H1 (cell line): ENCODE measurements at places on chromosomes 6 and 20.

- DNase-seq = no peak
Measured at GRCh38 chr20:43699941-43700565, 26.7 kb downstream of the GTSF1L start.

- DNase-seq = no peak
Measured at GRCh38 chr20:13141546-13141945, 79.5 kb upstream of the ISM1 start.

DNA sequence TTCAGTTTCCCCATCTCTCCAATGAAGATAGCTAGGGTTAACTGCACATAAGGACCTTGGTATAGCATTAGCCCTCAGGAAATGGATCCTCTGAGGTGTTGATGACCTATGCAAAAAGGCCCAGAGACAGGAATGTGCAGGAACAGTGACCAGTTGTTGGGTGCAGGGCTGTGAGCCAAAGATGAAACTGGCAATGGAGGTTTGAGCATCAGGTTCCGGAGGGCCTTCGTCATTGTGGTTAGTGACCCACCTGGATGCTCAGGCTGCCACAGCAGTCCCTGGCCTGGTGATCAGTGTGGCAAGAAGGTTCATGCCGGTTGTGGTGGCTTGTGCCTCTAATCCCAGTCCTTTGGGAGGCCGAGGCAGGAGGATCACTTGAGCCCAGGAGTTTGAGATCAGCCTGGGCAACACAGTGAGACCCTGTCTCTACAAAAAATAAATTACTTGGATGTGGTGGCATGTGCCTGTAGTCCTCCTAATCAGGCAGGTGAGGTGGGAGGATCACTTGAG lies 43.7 kb downstream of the TM9SF4 start:
- DNase-seq = no peak

GRCh38 chr6:97427648-97428047 lies 144.6 kb upstream of the MMS22L start:
- DNase-seq = no peak

GRCh38 chr6:52497652-52498408 lies 77.7 kb downstream of the EFHC1 start:
- DNase-seq = no peak

- DNase-seq = no peak
Measured at GRCh38 chr6:12266571-12266970, 23.6 kb upstream of the EDN1 start.

DNA sequence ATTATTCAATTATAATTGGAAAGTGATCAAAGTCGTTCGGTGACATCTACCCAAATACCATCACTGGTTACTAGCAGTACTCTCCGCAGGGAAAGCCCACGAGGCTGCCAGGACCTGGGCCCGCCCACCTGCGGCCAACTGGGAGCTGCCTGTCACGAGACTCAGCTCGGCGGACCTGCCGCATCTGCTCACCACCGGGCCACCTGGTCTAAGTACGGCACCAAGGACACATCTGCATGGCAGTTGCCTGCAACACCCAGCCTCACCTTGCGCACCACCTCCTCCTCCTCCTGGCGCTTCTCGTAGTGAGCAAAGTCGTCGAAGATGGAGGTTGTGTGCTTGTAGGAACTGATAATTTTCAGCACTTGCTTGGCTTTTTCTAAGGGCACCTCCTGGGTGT lies 13.9 kb downstream of the YTHDF1 start:
- no peak for DNase-seq

- no peak for DNase-seq
Measured at GRCh38 chr6:146422789-146423375, 120.8 kb upstream of the RAB32 start.

DNA sequence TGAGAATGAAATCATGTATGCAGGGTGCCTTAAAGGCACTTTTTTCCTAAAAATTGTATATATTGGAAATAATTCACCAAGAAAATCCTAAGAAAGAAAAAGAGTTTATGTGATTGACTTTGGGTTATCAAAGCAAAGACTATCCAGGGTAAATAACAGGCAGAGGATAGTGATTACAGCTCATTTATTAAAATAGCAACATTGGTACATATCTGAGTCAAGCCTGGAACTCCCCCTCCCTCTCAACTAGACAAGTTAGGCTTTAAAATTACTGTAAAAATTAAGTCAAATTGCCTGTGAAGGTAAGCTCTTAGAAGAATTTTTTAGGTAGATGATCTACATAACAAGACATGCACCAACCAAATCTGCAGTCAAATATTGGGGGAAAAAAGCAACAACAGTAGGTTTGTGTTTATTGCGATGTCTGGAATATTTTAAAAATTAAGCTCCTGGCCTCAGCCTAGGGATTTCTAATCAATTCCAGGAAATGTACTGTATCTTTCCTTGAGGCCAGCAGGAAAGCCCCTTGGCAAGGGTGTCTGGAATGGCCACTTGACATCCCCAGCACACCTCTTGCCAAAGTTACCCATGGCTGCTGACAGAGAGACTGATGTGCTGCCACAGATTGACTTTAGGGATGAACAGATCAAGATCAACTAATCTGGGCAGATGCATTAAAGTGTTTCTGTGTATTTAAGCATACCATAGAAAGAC lies 31.2 kb upstream of the HBS1L start:
- no peak for DNase-seq

DNA sequence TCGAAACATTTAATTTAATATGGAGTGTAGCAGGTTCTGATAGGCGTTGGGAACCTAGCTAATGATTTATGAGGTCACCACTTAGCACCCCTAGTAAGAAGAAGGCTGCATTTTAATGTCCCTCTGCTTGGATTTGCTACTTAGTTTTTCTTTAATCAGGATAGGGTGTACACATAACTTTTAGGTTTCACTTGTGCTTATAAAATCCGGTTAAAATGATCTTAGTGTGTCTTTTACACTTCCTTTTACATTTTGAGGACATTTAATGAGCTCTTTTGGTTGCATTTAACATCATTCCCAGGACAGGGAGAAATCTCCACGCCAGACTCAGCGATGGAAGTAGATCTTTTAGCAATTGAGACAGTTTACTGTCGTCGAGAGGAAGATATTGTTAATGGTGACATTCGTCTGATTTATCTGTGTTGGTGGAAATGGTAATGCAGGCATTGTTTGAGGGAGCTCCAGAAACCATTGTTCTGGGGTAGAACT lies 5.6 kb downstream of the TFAP2A start:
- DNase-seq = no peak

DNA sequence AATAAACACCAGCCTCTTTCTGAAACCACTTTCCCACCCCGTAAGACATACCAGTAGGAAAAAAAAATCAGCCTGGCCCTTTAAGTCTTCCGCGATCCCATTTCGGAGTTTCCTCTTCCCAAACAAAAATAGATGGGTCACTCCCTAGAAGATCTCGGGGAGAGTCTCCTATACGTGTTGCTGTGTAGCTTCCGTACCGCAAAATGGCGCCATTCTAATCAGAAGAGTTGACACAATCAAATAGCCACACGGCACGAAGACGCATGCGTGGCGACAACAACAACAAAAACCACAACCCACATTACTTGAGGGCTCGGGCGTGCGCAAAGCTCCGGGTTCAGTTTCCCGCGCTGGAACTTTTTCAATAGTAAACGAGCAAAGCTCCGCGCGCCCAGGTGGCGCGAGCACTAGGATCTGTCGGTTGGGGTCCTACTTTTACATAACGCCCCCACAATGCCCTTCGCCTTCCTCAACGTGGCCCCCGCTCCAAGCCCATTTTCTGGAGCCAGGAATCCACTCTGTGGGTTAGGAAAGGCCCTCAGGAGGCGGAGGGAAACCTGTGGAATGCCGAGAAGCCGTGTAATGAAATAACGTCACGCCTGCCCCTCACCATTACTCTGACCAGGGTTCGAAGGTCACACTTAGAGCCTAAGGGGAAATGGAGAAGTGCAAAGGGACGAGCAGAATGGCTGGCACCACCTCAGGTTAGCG lies at the start of gene GPANK1:
TSS of gene GPANK1 (minus strand) at position 208 of the 711 bp plus-strand sequence. CDS start 519 bp downstream, outside the sequence.
- peak; percentile 77 for DNase-seq

- DNase-seq = no peak
Measured at GRCh38 chr6:125507987-125508655, 206.4 kb upstream of the HDDC2 start.

DNA sequence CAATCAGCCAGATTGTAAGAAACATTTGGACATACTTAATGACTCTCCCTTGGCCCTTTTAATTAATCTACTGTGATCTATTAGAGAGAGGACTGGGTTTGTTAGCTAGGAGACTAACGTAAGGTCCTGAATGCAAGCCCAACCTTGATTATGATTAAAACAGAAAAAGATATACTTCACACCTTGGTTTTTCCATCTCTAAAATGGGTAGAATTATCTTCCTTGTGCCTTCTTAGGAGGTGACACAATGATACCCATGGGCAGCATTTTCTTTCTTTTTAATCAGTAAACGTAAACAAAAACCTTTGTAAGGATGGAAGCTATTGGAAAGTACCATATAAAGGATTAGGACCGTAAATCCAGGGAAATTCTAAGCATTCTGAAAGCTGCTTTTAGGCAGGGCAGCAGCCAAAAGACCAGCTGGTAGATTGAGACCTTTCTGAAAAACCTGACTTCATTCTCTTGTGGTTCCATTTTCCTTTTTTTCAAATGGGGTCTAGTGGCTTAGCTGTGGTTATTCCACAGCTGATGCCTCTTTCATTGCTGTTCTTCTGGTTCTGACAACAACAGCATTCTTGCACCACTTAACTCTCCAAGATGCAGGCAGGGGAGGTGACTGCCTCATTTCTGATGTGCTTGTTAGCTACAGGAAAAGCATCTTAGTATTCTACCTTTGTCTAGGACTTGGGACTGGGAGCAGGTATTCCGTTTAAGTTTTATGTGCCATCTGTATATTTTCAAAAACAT lies 27.4 kb downstream of the RREB1 start:
- DNase-seq = no peak

- no peak for DNase-seq
Measured at GRCh38 chr6:129921169-129921817, 60.2 kb upstream of the TMEM244 start.

- no peak for DNase-seq
Measured at GRCh38 chr6:41258196-41258493, 28.3 kb downstream of the TREM1 start.

- no peak for DNase-seq
Measured at GRCh38 chr6:69813508-69813907, 16.7 kb upstream of the LMBRD1 start.

DNA sequence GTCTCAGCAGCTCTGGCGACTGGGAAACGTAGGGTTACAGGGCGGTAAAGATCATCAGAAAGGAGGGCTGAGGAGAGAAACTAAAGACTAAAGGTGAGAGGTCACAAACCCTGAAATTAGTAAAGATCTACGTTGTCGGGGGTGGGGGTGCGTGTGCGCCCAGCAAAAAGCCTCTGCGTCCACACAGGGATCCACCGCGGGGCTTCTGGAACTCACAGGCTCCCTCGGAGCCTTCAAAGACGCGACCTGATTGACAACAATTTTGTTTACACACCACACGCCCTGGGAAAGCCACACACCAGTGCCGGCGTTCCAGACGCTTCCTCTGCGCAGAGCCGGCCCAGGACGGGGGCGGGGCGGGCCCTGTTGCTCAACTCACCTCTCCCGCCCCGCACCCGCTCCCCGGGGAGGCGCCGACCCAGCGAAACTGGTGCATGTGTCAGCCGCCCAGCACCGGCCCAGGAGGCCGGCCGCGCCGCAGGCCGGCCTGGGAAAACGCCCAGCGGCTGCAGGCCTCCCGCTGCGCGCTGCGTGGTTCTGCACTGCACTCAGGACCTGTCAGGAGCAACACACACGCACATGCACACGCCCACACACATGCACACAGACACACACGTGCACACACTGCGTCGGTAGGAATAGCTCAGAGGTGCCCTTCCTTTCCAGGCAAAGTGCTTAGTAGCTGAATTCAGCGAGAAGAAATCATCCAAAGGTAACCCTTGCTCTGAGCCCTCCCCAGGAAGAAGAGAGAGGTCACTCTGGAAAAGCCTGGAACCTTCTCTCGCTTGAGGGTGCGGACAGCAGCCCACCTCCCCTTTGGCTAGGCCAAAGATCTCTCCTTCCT lies 57.2 kb upstream of the ARID1B start:
- DNase-seq = no peak

DNA sequence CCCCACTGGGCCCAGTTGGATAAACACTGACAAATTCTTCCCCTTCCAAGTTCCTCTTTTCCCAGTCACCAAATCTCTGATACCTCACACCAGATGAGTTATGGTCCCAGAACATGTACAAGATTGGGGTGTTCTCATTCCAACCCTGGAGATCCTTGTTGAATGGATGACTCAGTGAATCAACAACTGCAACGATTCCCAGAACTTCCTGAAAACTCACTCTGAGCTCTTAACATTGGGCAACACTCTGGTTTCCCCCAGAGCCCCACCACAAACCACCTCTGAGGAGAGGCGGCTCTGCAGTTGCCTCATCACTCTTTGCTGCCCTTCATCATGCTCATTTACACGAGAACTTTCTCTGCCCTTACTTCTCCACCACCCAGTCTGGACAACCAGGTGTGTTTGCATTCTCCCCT lies 115.2 kb downstream of the MRPL14 start:
- no peak for DNase-seq

- no peak for DNase-seq
Measured at GRCh38 chr6:108417027-108417426, 122.2 kb downstream of the AFG1L start.

- no peak for DNase-seq
Measured at GRCh38 chr6:67237277-67237676, 1397.8 kb upstream of the ADGRB3 start.

- no peak for DNase-seq
Measured at GRCh38 chr6:36851626-36852025, 12.4 kb upstream of the CPNE5 start.

DNA sequence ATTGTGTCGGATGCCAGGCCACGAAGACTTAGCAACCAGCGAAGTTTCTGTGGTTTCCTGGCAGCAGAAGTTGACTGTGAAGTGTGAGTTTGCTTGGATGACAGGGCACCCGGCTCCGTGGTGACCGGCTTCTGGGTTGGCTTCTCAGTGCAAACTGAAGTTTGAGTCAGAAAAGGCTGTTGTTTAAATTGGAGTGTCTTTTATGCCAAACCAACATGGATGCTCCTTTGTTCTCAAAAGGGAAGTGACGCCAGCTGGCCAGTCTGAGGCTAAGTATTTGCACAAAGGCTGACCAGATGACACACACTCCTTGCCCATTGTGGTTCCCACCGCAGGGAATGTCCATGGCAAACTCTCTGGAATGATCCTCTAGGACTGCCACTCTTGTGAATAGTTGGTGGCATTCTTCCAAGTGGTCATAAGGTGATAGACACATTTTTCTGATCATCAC lies 164.8 kb upstream of the QKI start:
- no peak for DNase-seq

GRCh38 chr6:26382121-26382520 lies 787 bp upstream of the BTN2A2 start:
- no peak for DNase-seq

DNA sequence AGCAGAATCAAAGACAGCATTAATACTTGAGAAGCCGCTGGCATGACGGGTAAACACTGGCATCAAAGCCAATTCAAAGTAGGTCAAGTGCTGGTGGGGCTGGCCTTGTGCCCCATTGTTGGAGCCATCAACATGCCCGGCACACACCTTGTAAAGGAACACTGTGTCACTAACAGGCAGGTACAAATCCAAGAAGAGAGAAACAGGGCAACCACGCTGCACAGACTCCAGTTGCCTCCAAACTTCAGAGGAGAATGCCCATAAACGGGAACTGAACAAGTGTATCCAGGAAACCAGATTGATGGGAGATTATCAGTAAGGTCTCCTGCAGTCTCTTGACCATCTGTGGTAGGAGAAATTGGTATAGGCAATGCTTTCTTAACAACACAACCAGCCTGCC lies 127.0 kb upstream of the STXBP5 start:
- no peak for DNase-seq

GRCh38 chr6:30323806-30324205 lies 2.9 kb upstream of the TRIM39 start:
- DNase-seq = no peak

GRCh38 chr6:152575161-152575560 lies 62.0 kb downstream of the SYNE1 start:
- no peak for DNase-seq
